ENCODE measurements at places on chromosomes 6 and 20. TPM values are rescaled to one million over a fixed set of nuclear protein-coding genes. Genes with fewer than 3 reads are reported as not detected.

FABP7 gene
- polyA plus RNA-seq, result not detected

PACSIN1 gene
- polyA plus RNA-seq, result 0.92 TPM

ANKRD66 gene
- polyA plus RNA-seq, result not detected

C20orf141 gene
- not detected for polyA plus RNA-seq

SCGN gene
- not detected for polyA plus RNA-seq

GJA10 gene
- polyA plus RNA-seq, result not detected

CSNK2A1 gene
- polyA plus RNA-seq, result 45.2 TPM

HTR1E gene
- polyA plus RNA-seq, result not detected

WFDC5 gene
- polyA plus RNA-seq, result not detected

TBX18 gene
- polyA plus RNA-seq, result not detected

DDO gene
- not detected for polyA plus RNA-seq

TAAR2 gene
- polyA plus RNA-seq, result not detected

HLA-DQA2 gene
- 0.77 TPM for polyA plus RNA-seq

LZTS3 gene
- 0.78 TPM for polyA plus RNA-seq

ZC3H12D gene
- polyA plus RNA-seq, result 9.8 TPM

SLC22A16 gene
- polyA plus RNA-seq, result not detected

FKBP1C gene
- 0.13 TPM for polyA plus RNA-seq

DNMT3B gene
- not detected for polyA plus RNA-seq

CLIC5 gene
- 3.4 TPM for polyA plus RNA-seq
